ENCODE measurements at places on chromosomes 2 and 18.

DNA sequence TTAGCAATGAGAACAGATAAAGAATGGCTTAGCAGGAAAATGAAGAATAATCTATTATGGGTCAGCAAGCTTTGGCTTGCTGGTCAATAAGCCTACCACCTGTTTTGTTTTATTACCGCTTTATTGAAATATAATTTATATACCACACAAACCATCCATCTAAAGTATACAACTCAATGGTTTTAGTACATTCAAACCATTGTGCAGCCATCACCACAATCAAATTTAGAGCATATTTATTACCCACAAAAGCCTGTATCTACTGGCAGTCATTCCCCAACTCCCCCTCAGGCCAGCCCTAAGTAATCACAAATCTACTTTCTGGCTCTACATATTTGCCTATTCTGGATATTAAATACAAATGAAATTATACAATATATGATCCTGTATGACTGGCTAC is 17.2 kb downstream of the PPP3R1 start:
- no peak for DNase-seq

DNA sequence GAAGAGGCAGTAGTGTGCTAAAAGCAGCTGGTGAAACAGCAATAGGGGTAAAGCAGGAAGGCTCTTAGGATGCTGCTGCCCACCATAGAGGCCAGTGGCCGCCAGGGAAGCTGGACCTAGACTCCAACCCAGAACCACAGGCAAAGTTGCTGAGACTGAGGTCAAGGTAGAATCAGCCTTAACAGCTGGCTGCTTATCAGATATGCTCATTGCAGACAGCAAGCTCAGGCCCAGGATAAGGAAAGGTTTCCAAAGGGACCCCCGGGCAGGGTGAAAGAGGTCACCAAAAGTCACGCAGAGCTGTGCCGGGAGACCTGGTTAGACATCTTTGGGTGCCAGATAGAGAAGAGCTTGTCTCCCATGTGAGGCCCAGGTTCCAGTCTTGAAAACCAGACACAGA is 42.9 kb upstream of the EPG5 start:
- DNase-seq, result no peak

GRCh38 chr2:69715964-69716363 is 26.0 kb upstream of the ANXA4 start:
- DNase-seq, result peak; percentile 52

- peak; percentile 65 for DNase-seq
Measured at GRCh38 chr2:23497063-23497462, 112.1 kb downstream of the KLHL29 start.

GRCh38 chr18:240175-240574 is 27.7 kb downstream of the THOC1 start:
- no peak for DNase-seq

DNA sequence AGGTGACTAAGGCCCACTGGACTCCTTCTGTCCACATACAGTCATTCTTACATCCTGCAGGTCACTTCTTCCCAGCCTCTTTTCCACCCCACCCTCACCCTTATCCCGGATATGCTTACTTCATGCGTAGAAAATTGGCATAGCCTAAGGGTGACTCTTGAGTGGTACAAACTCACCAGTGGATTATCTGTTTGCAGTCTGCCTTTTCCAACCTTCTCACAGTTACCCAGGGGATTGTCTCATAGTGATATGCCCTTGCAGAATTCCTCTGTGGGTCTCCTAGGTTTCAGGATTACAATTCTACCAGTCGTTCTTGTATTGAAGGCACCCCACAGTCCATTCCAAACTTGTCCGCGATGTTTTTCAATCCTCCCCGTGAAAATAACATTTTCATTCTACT is 752.9 kb upstream of the HS6ST1 start:
- DNase-seq, result no peak

DNA sequence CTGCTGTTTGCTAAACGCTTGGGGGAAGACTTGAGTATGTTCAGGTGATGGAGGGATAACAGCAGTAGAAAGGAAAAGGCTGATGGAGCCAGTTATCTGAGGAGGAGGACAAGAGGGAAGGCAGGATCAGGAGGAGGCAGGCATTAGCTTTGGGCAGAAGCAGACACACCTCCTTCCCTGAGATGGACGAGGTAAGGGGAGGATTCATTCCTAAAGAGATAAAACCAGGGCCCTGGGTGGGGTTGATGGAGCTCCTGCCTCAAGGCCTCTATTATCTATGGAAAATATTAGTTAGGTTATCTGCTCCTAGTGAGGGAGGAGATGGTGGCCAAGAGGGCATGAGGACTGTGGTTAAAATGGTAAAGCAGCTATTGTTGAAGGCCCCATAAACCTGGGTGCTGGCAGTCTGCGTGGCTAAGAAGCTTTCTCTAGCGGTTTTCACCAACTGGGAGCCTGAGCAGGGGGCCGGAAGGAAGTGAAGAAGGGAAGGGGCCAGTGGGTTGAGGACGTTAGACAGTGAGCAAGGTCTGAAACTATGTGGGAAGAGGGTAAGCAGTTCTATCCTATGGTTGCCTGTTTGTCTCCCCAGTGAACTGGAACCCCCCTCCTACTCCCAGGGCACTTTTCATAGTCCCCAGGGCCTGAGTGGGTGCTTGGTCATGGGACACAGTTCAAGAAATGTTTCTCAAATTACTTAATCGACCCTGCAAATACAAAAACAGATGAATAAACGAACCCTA is 56.6 kb upstream of the HK2 start:
- no peak for DNase-seq

DNA sequence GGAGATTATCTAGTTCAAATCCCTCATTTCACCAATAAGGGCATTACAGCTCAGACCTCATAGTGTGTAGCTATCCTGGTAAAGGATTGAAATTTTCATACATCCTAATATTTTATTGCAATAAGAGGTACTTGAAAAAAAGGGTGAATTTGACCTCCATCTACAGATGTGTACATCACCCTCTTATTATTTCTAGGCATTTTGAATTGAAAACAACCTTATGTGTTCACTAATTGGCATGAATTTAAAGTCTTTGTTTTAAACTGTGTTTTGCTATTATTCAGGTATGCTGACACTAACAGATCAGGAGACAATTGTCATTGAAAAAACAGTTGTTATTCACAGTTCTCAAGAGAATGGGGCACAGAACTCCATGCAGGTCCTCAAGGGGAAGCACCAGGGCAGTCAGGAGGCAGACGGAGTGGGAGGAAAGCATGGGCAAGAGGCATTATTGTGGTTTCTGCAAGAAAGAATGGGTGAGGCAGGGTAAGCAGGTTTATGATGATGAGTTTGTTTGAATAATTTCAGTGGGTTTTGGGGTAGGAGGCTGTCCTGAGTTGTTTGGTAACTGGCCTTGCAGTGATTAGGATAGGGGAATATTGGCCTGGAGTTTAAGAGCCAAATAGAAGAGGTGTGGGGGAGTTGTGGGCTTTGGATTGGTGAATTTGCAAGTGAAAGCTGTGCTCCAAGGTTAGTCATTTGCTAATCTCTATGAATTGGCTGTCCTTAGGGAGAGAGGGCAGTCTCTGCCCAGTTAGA is 194.6 kb downstream of the GPD2 start:
- no peak for DNase-seq

DNA sequence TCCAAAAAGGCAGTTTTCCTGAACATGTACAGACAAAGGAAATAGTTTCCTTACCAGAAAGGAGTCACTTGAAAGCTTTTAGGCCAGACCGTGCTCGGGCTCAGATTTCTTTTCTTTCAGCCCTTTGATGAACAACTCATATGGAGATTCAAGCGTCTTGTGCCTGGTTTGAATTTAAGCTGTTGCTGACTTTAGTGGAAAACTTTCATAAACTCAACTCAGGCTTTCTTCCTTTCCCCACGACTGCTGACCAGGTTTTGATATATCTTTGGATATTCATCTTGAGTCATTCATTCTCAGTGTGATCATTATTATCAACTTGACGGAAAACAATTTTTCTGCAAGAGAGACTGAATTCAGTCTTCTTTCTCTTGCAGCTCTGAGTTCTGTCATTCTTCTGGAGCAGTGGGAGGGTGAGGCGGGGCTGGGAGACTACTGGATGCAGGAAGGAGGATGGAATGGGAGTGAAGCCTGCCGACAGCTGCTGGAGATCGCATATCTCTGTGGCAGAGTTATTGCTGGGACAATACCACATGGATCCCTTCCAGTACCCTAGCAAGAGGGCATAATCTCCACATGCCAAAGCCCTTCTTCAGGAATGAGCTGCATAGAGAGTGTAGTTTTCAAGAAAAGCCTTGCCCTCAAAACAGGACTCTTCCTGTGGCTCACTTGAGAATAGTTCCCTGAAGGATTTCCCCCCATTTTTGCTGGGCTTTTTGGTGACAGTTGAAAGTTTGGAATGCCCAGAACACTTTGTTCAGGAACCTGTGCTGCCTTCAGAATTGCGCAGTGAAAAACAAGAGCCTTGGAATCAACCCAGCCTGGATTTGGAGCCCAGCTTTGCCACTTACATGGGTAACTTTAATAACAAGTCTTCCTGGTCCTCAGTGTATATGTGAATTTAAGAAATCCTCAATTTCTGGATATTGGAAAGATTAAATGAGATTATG is 364.4 kb downstream of the ZNF521 start:
- DNase-seq, result no peak

Measured in activated CD4-positive, alpha-beta T cell treated with anti-CD3 and anti-CD28 coated beads, Interleukin-2, amount 50 U/mL, for 16 hours (primary cell).